ENCODE measurements at places on chromosomes 16 and 17.

DNA sequence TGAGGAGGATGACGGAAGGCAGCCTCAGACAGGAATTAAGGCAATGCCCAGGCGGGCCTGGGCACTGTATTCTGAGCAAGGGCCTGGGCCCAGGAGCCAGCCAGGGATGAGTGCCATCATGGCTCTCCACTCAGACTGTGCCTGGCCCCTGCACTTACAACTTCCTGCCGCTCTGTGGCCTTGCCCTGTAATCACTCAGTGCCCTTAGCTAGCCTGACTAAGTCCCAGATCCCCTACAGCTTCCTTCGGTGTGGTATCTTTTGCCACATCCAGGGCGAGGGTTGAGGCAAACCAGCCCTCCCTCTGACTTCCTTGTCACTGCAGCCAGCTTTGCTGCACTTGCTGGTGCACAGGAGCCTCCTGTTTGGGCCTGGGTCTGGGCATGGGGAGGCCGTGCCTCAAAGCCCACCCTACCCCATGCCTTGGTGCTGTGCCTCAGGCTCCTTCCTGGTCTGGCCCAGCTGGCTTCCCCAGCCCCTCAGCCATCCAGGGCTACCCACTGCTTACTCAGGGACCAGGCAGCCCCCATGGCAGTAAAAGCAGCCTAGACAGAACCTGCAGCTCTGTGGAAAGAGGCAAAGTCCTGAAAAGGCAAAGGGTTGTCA, 9.3 kb downstream of the SLC46A1 start:
- no peak for DNase-seq

- peak; percentile 74 for DNase-seq
Measured at GRCh38 chr17:59330053-59330942, 1.2 kb upstream of the YPEL2 start.

DNA sequence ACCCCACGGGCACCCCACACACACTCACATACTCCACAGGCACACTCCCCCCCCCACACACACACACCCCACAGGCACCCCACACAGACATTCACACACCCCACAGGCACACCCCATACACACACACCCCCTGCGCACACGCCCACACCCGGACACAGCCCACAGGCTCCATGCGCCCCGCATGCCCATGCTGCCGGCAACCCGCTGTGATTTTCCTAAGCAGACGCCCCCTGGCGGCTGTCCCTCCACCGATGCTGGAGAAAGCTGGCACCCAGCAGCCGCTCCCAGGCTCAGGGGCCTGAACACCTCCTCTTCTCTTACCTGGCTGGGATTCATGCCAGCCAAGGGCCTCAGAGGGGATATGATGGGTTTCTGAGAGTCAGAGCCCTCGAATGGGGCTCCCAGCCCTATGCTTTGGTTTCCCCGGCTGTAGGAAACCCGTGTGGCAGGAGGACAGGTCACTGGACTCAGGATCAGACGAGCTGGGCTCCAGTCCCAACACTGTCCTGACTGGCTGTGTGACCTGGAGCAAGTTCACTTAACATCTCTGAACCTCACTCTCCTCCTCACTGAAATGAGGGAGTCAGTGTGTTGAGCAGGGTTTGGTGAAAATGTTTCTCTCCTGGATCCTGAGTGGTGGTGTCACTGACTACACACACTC, 19.6 kb upstream of the TNFRSF13B start:
- peak; percentile 91 for DNase-seq

GRCh38 chr16:54687043-54687899, 243.4 kb upstream of the IRX5 start:
- DNase-seq: no peak

All from HuH-7 (cell line).